ENCODE measurements at places on chromosomes 2 and 18. TPM values are rescaled to one million over a fixed set of nuclear protein-coding genes. Genes with fewer than 3 reads are reported as not detected.

Gene PSD4
- 2.5 TPM for total RNA-seq

Gene PARD3B
- 0.96 TPM for total RNA-seq

Gene ZAP70
- total RNA-seq: 2.0 TPM

Gene CELF4
- total RNA-seq: not detected

Gene MC4R
- total RNA-seq: not detected

Gene MC2R
- total RNA-seq: not detected

Gene LYG2
- not detected for total RNA-seq

Gene IL36A
- not detected for total RNA-seq

Gene NPAS2
- total RNA-seq: 64.1 TPM

Gene SCYGR4
- total RNA-seq: not detected

Gene RESP18
- total RNA-seq: not detected

Gene MTA3
- 22.9 TPM for total RNA-seq

Gene SOX11
- total RNA-seq: under 0.01 TPM

Gene ITM2C
- total RNA-seq: 156 TPM

Gene CSRNP3
- not detected for total RNA-seq

Gene CYBRD1
- 139 TPM for total RNA-seq

Gene ZC3H6
- total RNA-seq: 4.3 TPM

Gene CTNNA2
- not detected for total RNA-seq

Gene PSTPIP2
- 0.68 TPM for total RNA-seq

Gene CAVIN2
- total RNA-seq: not detected

Gene ACOXL
- total RNA-seq: not detected

Gene RUFY4
- not detected for total RNA-seq

Gene NDUFS1
- total RNA-seq: 172 TPM

Gene TEX44
- total RNA-seq: not detected

Gene ANO7
- 0.72 TPM for total RNA-seq

Gene TMEM247
- not detected for total RNA-seq

Gene TMEM178A
- total RNA-seq: 0.10 TPM

Gene AQP4
- not detected for total RNA-seq
